Suprapubic skin (tissue), 4 donors: ENCODE measurements at places on chromosomes 16 and 17.

GRCh38 chr16:82257990-82258389 lies 88.0 kb upstream of the MPHOSPH6 start:
- DNase-seq = no peak

GRCh38 chr16:21264571-21265036 lies 13.5 kb downstream of the CRYM start:
- DNase-seq = no peak

GRCh38 chr16:10182222-10183053 lies at the start of gene GRIN2A:
GRIN2A (minus strand) TSS chr16:10182428; CDS start chr16:10180411, 2,017 bp downstream.
- DNase-seq = no peak

DNA sequence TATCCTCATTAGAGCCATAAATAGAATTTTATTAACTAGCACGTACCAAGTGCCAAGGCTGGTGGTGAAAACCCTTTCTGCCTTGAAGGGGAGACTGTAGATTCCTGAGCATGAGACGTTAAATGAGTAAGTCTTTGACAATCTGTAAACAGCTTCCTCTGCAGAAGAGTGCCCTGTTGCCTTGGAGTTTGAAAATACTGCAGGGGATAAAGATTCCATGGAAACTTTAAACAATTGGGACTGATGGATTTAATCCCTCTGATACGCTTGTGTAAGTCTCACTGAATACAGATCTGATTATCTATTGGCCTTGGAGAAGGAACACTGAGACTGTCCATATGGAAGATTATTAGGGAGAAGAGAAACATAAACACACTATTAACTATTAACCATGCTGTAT lies 1053.4 kb upstream of the RBFOX1 start:
- no peak for DNase-seq

DNA sequence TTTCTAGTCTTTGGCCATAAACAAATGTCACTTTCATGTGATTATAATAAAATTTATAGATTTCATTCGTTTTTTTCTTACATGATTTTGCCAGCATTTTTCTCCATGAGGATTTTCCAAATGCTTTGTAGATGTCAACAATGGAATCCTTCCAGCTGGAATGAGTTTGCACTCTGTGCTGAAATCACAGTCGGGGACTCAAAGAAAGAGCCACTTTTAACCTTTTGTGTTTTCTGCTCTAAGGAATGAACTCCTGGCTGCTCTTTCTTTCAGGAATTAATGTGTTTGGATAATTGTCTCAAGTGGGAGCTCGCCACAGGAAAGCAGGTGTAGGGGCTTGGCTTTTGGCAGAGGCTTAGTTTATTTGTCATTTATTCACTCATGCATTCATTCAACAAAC lies 372.3 kb upstream of the SALL1 start:
- DNase-seq = no peak

GRCh38 chr17:34607917-34608316 lies 28.5 kb downstream of the TMEM132E start:
- no peak for DNase-seq

- no peak for DNase-seq
These were observed 4.0 kb downstream of the NOG start for GRCh38 chr17:56597495-56597990.

DNA sequence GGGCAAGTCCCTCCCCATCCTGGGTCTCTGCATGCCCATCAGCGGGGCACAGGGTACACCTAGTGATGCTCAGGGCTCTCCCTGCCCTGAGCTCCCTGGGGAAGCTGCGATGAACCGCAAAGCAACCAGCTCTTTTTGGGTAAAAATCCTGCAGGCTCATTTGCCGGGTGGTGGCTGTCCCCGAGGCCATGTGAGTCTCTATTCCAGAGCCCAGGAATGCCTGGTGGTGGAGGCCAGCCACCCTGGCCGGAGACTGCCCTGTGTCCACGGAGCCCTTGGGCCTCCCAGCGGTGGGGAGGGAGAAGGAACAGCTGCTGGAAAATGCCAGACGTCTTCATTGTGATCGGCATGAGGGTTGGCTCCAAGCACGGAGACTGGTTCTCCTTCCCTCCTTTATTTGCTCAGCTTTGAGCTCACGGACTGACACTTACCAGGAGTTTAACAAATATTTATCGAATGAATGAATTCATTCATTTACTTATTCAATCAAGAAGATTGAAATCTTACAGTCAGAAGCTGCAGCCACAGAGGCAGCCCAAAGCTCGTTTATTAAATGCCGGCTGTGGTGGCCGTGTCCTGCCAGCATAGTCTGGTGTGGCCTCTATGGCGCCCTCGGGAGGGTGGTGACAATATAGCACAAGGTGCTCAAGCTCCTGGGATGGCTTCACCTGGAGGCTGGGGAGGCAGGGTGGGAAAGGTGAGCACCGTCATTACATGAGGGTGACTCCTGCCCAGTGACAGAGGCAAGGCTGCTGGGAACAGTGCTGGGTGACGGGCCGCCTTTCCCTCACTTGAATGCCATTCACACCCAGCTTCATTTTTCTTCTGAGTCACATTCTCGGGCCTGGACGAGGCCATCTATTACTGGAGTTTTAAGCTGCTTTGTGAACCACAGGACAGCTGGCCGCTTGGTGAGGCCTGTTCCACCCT lies 31.1 kb upstream of the JPH3 start:
- no peak for DNase-seq

GRCh38 chr16:55001931-55002330 lies 71.3 kb downstream of the IRX5 start:
- no peak for DNase-seq

GRCh38 chr16:5005916-5006315 lies 27.8 kb downstream of the NAGPA start:
- no peak for DNase-seq

DNA sequence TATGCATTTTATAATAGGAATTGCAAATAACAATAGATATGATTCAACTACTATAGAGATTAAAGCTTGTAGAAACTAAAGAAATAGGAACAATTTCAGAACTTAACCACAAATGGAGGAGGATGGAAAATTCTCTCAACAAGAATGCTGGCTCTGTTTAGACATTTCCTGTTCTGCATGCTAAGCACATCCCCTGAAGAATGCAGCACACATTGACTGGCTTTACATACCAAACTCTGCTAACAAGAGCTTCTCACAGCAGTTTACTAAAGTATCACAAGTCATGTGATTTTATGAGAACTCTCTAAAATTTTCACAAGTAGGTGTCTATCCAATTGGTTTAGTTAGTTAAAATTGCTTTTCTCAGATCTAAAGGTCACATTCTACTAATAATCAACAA lies 85.2 kb downstream of the SPAG9 start:
- no peak for DNase-seq

- DNase-seq = no peak
These were observed 51.7 kb downstream of the GRIN2A start for GRCh38 chr16:10130538-10130937.

- peak; percentile 38 for DNase-seq
These were observed 4.8 kb downstream of the PRR11 start for GRCh38 chr17:59160157-59161025.

- no peak for DNase-seq
These were observed 19.1 kb upstream of the ALDH3A2 start for GRCh38 chr17:19629449-19629848.

DNA sequence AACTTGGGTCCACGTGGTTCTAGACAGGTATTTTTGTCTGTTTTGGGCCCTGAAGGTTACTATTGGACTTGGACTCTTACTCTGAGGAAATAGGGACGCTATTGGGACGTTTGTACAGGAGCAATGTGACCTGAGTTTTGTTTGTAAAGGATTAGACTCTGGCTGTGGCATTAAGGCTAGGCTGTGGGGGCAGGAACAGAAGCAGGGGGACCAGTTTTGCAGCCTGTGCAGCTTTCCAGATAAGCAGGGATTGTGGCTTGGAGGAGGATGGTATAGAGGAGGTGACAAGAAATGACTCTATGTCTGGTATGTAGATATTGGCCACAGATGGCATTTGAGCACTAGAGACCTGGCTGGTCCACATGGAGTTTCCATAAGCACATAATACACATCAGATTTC lies 12.8 kb downstream of the NOD2 start:
- DNase-seq = no peak

DNA sequence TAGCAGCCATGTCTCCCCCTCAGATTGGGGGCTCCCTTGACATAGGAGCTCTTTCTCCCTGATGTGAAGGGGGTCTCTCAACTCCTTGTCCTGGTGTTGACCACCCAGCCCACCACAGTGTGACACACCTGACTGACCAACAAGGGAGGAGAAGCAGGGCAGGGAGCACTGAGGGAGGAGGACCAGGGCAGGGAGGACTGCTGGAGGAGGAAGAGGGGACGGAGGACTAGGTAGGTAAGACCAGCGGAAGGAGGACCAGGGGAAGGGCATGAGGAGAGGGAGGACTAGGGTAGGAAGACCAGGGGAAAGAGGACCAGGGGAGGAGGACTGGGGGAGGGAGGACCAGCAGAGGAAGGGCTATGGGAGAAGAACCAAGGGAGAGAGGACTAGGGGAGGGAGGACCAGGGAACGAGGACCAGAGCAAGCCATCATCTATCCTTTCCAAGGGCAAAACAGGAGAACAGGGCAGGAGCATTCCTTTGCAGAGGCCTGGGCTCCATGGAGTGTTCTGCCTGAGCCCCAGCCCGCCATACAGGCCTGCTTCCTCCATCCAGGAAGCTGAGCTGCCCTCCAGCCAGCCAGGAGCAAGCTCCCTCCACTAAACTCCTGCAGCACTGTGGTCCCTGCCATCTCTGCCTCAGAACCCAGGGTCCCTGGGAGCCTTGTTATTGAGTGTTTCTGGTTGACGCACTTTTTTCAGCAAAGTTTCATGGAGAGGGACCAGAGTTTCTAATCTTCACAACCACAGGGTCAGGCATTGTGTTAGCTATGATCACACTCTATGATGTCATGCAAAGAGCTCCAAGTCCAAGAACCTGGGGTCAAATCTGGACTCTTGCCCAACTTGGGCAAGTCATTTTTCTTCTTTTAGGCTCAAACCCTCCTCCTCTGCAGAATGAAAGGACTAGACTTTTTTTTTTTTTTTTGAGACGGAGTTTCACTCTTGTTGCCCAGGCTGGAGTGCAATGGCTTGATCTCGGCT lies 15.4 kb upstream of the KRT17 start:
- no peak for DNase-seq

- no peak for DNase-seq
These were observed 64.1 kb downstream of the PLD6 start for GRCh38 chr17:17141860-17142552.

DNA sequence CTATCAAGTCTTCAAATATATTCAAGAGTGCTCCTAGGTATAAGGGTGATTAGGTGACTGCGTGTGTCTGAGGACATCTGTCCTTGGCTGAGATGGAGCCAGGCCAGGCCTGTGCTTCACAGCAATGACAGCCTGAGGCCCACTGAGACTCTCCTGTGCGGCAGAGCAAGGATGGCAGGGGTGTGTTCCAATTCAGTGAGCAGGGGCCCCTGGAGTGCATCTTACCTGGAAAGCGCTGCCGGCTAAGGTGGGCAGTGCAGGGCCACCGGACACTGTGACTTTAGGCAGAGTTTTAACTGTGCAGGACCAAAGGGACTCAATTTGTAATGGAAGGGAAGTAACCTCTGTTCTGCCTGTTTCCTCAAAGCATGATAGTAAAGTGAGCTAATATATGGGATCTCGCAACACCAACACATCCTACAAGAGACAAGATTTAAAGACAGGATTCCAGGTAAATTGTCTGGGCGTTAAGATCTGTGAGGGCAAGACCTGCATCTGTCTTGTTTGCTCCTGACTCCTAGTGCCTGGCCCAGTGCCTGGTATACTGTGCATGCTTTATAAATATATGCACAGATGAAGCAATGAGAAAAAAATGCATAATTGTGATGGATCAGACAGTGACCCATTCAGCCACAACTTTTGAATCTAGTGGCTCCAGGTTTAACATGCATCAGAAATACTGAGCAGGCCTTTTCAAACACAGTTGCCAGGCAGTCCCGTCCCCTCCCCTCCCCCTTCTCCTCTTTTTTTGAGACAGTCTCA lies 86.7 kb downstream of the MRC2 start:
- DNase-seq = peak; percentile 57

- no peak for DNase-seq
These were observed 57.6 kb downstream of the PRMT7 start for GRCh38 chr16:68368301-68368888.

DNA sequence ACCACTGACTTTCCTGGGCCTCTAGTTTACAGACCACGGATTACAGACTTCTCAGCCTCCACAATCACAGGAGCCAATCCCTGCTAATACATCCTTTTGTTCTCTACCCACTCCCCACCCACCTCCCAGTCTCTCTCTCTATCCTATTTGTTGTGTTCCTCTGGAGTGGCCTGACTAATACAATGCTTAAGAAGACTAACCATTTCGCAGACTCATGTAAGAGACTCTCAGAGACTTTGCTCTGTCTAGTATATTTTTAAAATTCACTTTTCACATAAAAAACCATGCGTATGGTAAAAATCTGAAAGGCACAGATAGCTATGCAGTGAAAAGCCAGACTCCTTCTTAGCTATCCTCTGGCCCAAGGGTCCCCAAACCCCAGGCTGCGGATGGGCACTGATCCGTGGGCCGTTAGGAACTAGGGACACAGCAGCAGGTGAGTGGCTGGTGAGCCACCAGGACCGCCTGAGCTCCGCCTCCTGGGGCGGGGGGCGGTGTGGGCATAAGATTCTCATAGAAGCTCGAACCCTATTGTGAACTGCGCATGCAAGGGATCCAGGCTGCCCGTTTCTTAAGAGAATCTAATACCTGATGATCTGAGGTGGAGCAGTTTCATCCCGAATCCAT lies 7.6 kb downstream of the PIK3R6 start:
- peak; percentile 40 for DNase-seq

DNA sequence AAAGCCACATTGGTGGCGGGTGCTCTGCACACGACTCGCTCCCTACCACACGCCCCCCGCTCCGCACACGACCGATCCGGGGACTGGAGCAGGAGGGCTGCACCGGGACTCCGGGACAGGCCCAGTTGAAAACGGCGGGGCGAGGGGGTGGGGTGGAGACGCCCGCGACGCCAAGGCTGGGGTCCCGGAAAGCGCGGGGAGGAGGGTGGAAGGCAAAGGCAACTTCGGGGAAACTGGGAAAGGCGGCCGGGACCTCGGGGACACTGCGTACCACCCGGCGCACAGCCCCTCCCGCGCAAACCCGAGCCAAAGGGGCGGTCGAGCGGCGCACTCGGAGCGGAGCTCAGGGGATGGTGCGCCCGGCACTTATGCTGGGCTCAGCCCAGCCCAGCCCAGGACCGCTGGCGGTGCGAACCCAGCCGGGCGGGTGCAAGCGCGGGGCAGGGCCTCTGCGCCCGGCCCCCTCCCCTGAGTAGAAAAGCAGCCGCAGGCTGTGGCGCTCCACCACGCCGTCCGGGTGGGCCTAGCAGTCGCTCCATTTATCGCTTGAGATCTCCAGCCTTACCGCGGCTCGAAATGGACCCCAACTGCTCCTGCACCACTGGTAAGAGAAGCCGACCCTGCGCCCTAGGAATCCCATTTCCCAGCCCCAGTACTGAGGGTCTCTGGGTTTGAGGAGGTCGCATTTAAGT lies at the start of gene MT1M:
TSS of gene MT1M (plus strand) at position 504 of the 692 bp plus-strand sequence. CDS start at position 577, 73 bp downstream.
- DNase-seq = no peak
